ENCODE measurements at places on chromosomes 13 and 19.

GRCh38 chr13:39556866-39557265, 46.1 kb downstream of the LHFPL6 start:
- no peak for DNase-seq

GRCh38 chr13:106095406-106095805, 440.1 kb downstream of the EFNB2 start:
- DNase-seq: no peak

GRCh38 chr13:31175847-31176532, 14.3 kb upstream of the HSPH1 start:
- DNase-seq: no peak

- no peak for DNase-seq
These were observed 36.5 kb upstream of the HMGB1 start for GRCh38 chr13:30502237-30502636.

GRCh38 chr19:48319647-48320541, 5.5 kb upstream of the EMP3 start:
- peak; percentile 94 for DNase-seq

DNA sequence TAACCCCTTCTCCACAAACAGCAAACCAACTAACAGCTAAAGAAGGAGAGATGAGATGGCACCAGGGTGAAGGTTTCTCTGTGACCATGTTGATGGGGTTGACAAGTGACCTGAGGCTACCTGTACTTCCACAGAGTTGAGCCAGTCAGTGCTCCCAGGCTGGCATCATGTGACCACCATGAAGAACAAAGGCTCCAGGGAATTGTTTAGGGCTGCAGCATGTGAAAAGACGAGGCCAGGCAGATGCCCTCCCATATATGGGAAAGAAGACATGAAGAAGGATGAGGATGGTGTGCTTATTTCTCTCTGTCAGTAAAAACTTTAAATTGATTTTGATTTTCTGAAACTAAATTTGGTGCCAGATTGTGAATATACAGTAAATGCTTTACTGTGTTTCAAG, 220.6 kb downstream of the OLFM4 start:
- DNase-seq: no peak

GRCh38 chr13:95926231-95926630, 127.0 kb downstream of the UGGT2 start:
- no peak for DNase-seq

DNA sequence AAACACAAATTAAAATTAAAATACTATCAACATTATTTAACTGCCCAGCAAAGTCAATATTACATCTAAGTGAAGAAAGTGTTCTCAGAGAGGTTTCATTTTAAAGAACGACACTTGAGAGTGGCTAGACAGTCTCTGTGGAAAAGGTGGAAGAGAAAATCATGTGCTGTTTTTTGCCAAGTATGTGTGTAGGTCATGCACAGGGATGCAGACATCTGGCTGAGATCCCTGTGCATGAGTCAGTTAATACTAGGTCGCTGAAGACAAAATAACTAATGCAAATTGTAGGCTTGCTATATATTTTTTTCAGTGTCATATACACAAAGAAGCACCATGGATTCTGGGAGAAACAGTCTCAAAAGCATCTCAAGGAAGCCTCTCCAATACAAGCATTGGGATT, 44.3 kb upstream of the ENOX1 start:
- DNase-seq: peak; percentile 5

- peak; percentile 83 for DNase-seq
These were observed 72.8 kb upstream of the PCDH8 start for GRCh38 chr13:52921194-52921593.

- DNase-seq: no peak
These were observed 260.4 kb downstream of the MAB21L1 start for GRCh38 chr13:35216131-35216530.

DNA sequence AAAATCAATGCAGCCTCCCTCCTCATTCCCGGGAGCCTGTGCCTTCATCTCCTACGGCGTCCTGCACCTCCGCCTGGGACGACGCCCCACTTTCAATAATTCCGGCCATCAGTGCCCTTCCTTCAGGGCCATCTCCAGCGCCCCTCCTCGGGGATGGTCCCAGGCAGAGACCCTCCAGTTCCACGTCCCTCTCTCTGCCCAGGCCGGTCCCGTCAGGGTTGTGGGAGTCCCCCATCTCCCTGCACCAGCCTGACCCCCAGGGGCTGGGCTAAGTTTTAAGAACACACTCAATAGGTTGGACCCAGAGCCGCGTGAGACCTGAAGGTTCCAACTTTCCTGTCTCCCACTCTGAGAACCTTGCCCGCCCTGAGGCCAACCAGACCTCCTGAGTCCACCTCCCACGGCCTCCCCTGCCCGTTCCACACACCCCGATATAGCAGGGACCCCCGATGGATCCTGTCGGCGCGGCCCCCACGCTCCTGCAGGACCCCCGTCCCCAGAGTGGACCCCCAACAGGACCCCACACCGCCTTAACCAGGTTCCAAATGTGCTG, 646 bp downstream of the TMEM161A start:
- no peak for DNase-seq

GRCh38 chr13:110546926-110547325, 14.6 kb downstream of the RAB20 start:
- peak; percentile 64 for DNase-seq

GRCh38 chr13:76216729-76217128, 580.6 kb downstream of the LMO7 start:
- DNase-seq: no peak

- DNase-seq: no peak
These were observed 392 bp upstream of the ARHGAP33 start for GRCh38 chr19:35775046-35775297.

DNA sequence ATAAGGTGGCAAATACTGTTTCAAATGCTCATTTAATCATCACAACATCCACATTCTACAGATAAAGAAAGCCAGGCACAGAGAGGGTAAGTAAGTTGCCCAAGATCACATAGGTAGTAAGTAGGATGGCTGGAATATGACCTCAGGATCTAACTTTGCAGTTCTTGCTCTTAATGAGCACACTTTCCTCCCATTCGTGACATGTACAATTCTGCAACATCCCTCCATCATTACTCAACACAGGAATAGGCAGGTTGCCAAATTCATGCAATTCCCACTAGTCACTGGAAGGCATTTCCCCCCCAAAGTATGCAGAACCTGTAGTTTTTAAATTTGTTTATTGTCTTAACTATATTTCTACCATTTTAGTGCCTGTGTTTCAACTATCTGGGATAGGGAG, 109.2 kb downstream of the OLFM4 start:
- DNase-seq: peak; percentile 19

GRCh38 chr19:3119693-3120380, 16.0 kb upstream of the GNA15 start:
- DNase-seq: no peak

- no peak for DNase-seq
These were observed 86.5 kb downstream of the TSHZ3 start for GRCh38 chr19:31262725-31263191.

DNA sequence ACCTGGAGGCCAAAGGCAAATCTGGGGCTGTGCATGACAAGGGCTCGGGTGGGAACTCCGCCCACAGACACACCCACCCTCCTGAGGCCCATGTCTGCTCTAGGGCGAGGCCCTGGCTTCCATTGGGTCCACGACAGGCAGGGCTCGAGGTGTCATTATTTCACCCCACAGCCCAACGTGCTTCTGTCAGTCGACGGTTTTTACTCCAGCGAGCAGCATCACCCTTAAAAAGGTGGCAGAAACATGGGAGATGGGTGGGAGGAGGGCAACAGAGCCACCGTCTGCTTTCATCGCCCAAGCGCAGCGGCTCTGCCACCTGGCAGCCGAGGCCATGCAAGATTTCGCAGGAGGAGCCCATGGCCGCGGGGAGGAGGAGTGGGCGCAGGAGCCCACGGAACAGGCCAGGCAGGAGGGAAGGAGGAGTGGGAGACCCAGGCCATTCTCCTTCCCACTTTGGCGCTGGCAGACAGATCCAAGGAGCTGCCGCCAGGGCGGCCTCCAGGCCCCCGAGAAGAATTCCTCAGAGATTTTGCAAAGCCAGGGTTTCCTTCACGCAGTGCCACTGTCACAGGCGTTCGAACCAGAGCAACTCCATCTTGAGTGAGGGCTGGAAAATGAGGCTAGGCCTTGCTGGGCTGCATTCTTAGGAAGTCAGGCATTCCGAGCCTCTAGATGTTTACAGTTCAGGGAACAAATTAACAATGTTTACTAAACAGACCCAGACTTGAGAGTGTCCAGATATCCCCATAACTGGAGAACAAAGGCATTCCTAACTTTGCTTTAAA, 49.3 kb upstream of the TUBGCP3 start:
- DNase-seq: no peak

GRCh38 chr13:99296398-99296797, 10.8 kb downstream of the GPR183 start:
- peak; percentile 82 for DNase-seq

GRCh38 chr19:37217480-37217774, 587 bp upstream of the ZNF383 start:
- DNase-seq: no peak

GRCh38 chr13:74132152-74132775, 1.9 kb downstream of the KLF12 start:
- no peak for DNase-seq

- DNase-seq: no peak
These were observed 212.8 kb downstream of the SLITRK6 start for GRCh38 chr13:85586422-85586831.

DNA sequence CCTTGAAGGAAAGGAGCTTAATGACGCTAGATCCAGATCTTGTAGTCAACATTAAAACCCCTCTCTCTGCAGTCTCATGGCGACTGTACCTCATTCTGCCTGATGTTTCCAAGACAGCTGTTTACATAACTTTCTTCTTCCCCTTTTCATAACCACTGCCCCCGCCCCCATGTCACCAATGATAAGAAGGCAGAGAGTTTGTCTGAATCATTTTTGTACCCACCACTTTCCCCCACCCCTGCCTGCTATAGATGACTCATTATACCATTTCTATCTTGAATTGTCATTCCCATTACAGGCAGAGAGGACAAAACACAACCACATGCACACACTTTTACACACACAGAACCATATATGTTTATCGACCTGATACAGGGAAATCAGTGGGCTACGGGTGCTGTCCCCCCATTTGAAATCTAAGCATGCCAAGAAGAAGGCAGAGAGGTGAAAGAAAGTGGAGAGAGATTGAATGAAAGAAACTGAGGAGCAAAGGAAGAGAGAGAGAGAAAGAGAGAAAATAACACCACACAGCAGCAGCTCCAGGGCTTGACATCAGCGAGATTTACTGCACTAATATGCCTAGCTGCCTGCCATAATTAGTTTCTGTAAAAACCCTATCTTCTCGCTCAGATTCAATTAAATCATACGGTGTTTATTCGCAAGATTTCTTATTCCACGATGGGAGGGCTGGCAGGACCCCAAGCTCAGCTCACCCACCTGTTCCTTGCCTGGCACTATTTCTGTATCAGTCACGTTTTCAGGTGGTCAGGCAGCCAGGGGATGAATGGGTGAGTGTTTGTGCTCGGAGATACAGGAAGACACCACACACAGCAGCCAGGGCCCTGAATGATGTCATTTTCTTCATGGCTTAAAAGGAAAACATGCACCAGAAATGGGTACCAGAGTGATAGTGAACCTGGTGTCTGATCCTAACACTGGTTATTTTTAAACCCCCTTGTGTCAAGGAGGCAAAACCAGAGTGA, 114.3 kb upstream of the SERP2 start:
- DNase-seq: peak; percentile 97

DNA sequence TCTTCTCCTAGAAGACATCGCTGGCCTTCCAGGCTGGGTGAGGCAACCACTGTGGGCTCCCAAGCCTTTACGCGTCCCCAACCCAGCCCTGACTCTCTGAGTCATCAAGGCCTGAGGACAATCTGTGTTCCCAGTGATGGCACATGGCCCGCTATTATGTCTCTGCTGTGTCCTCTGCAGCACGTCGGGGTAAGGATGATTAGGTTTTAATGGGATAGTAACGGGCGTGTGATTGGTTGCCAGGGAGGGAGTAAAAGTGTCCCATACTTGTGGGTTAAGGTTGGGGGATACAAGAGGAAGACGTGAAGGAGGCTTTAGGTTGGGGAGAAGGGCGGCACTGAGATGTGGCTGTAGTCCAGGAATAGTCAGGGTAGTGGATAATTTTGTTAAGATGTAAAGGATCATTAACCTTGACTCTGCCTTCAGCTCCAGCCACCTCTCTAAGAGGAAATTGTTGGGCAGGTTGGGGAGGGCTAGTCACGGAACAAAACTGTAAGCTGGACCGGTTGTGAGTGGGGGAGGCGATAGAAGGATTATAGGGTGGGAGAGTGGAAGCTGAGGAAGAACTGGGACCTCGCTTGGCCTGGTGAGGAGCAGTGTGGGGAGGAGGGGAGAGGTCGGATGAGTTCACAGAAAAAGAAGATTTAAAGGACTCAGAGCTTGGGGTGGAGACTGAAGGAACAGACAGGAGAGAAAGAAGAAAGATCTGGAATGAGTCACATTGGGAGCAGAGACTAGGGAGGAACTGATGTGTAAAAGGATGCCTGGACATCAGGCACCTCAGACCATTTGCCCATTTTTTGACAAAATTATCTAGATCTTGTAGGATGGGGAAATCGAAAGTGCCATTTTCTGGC, 27.9 kb upstream of the IGFL1 start:
- DNase-seq: no peak

DNA sequence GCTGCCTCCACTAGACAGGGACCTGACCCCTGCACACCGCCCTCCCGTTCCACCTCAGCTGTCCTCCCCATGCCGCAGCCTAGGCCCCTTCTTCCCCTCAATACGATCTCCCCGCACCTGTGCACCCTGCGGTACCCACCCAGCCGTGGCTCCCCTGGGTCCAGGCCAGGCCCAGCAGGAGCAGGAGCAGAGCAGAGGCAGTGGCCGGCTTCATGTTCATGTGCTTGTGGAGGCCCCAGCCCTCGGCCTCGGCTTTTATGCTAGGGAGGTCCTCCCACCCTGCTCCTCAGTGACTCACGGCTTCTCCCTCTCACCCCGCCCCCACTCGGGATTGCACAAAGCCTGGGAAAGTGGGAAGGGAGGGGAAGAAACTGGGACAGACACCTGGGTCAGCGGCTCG, 11.4 kb upstream of the KRTDAP start:
- no peak for DNase-seq

GRCh38 chr13:33575378-33575777, 242.6 kb upstream of the RFC3 start:
- no peak for DNase-seq

DNA sequence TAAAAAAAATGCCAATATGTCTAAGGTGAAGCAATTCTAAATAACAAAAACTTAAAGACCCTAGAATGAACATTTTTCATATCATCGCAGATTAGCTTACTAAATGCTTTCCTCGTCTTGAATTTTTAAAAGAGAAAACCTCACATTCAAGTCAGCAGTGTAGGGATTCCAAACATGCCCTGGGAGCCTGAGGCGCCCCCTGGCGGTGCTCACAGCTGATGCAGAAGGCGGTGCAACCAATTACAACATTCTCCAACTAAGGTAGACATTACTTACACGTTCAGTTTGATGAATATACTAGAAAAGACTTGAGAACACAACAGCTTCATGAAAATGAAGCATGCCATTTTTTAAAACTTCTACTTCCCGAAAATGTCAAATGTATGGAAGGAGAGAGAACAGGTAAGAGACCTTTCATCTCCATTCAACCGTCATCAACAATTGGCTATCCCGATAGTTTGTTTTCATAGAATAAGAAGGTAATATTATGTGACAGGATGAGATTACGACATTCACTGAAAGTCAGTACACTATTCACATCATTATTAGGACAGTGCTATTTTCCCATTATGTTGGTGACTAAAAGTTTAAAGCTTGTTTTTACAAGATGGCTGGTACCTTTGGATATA, 304.4 kb downstream of the DCLK1 start:
- DNase-seq: no peak
